Left ventricle myocardium inferior (tissue), 1 donor: ENCODE measurements at places on chromosomes 12 and 14.
A peak's percentile ranks its signal among the peaks of the same experiment; 100 is the strongest.

- DNase-seq, result no peak
Measured at GRCh38 chr12:100450735-100451134, 22.9 kb upstream of the NR1H4 start.

- peak; percentile 81 for DNase-seq
Measured at GRCh38 chr12:3097186-3097804, 20.1 kb downstream of the TSPAN9 start.

- no peak for DNase-seq
Measured at GRCh38 chr12:124348659-124349380, 53.9 kb downstream of the RFLNA start.

- no peak for DNase-seq
Measured at GRCh38 chr12:52787324-52788191, 8.4 kb downstream of the KRT3 start.

GRCh38 chr14:99627510-99628381 lies 17.2 kb upstream of the HHIPL1 start:
- DNase-seq, result no peak

GRCh38 chr14:22634233-22634900 lies 9.8 kb downstream of the OR6J1 start:
- no peak for DNase-seq

- DNase-seq, result no peak
Measured at GRCh38 chr12:87376722-87377121, 652.5 kb downstream of the C12orf50 start.

- DNase-seq, result no peak
Measured at GRCh38 chr12:19203013-19203412, 73.5 kb downstream of the PLEKHA5 start.

GRCh38 chr12:119683816-119684215 lies 15.9 kb downstream of the PRKAB1 start:
- no peak for DNase-seq
